Foreskin keratinocyte (primary cell): ENCODE measurements at places on chromosomes 2 and 18. TPM values are rescaled to one million over a fixed set of nuclear protein-coding genes. Genes with fewer than 3 reads are reported as not detected.
A peak's percentile ranks its signal among the peaks of the same experiment; 100 is the strongest.

- DNase-seq = no peak
These were observed 43.7 kb upstream of the SEMA4C start for GRCh38 chr2:96913398-96914202.

DNA sequence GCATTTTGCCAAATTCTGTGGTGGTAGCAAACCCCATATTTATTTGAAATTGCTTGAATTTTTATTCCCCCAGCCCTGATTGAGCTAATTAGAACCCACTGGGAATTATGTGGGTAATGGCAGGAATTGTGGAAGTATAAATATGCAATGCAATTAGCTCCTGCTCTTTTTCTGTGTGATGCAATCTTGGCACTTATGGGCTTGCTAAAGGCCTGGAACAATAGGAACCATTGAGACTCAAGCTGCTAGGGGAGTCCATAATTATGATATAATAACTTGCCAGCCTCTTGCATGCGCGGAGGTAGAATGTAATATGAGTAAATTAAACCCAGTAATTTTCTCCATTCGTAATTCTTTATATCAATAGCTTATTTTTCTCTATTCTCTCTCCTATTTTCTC lies 267.6 kb upstream of the THSD7B start:
- DNase-seq = no peak

GRCh38 chr2:28103611-28104010 lies 213.1 kb downstream of the BABAM2 start:
- no peak for DNase-seq

GRCh38 chr2:3233877-3234276 lies 143.7 kb downstream of the EIPR1 start:
- DNase-seq = no peak

GRCh38 chr2:46297546-46298271 lies 502 bp downstream of the EPAS1 start:
- peak; percentile 71 for DNase-seq

DNA sequence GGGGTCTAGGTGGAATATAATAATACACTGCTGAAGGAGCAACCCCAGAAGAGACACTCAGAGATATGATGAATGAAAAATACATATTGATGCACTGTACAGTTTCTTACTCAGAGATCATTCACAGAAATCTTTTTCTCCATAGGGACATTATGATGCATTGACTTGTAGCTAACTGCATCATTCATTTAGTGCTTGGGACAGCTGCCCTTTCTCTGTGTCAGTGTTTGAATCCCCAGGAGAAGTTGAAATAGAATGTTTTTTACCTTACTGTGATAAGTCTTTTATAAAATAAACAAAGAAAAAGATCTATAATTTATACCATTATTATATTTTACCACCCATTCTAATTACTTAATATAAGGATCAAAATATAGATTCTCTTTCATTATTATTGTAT lies 91.7 kb upstream of the DSEL start:
- no peak for DNase-seq

GRCh38 chr18:59512025-59512755 lies 153.1 kb upstream of the LMAN1 start:
- DNase-seq = no peak

GRCh38 chr2:236523249-236523648 lies 46.4 kb upstream of the ACKR3 start:
- no peak for DNase-seq

DNA sequence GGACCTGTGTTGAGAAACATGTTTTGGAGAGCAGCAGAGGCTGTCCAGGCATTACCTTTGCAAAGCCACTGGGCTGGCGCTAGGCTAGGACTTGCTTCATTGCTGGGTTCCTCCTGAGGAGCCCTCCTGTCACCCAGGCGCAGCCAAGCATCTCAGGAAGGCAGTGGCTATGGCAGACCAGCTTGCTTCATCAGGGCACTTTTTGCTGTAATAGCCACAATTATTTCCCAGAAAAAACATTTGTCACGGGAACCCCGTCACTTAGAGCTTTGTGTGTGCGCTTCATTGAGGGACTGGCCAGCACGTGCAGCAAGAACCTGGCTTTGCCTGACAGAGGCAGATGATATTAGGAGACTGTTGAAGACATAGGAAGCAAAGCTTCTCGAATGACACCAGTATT lies 36.4 kb downstream of the SLC20A1 start:
- no peak for DNase-seq

- peak; percentile 78 for DNase-seq
These were observed 5.7 kb downstream of the RAMP1 start for GRCh38 chr2:237864940-237865622.

DNA sequence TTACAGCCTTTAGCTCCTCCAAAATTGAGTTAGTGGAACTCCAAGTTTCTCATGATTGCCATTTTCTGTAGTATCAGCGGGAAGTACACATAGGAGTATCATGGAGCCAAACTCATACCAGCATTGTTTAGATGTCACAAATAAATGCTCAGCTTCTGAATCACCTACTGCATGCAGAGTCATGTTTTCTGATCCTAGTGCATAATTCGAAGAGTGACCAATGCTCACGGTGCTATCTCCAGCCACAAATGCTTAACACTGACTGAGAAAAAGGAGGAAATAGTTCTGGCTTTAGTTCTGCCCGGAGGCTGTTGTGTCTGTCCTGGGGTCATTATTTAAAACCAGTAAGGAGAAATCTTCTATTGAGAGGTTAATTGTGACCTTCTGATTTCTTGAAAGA lies 45.4 kb upstream of the LRATD1 start:
- DNase-seq = peak; percentile 79

DNA sequence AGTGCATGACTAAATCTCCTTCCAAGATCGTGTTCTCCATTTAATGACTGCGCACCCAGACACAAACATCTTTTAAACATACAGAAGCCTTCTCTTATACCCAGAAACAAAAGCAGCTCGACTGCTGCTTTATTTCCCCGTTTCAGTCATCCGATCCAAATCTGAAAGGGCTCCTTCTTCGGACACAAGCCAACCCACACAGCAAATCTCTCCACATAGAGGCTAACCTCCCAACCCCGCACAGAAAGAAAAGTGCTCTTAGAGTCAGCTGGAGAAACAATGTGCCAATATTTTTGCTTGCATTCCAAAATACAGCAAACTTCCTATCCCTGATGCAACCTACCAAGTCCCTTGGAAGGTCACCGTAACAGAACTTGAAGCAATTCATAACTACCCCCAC lies 29.1 kb downstream of the GAREM1 start:
- DNase-seq = no peak

The PLCD4 gene
- total RNA-seq = 4.0 and 4.1 TPM in 2 replicates

DNA sequence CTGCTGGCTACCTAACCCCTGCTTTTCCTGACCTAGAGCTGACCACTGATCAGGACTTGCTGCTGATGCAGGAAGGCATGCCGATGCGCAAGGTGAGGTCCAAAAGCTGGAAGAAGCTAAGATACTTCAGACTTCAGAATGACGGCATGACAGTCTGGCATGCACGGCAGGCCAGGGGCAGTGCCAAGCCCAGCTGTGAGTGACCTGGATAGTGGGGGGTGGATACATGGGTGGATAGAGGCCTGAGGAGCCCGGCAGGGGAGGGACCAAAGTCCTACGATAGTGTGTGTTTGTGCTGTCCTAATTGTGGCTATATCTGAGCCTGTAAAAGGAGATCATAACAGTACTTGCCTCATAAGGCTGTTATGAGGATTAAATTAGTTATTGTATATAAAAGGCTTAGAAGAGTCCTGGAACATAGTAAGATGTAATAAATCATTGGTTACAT lies 8.2 kb downstream of the PLCD4 start:
- DNase-seq = no peak

DNA sequence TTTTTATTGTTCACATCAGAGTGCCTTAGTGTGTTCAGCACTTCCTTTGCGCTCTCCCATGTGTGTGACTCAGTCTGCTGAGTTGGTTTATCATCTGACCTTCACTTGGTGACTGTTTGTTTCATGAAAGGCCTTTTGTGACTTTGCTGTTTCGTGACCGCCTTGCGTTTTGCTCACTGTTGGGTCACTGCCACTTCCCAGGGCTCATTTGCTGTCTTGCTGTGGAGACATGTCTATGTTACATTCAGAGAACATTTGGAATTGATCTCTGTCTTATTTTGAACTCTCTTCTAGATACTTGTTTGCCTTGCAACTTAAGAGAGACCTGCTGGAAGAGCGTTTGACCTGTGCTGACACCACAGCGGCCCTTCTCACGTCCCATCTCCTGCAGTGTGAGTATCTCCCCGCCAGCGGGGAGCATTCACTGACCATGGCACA lies 54.7 kb downstream of the FARP2 start:
- no peak for DNase-seq

DNA sequence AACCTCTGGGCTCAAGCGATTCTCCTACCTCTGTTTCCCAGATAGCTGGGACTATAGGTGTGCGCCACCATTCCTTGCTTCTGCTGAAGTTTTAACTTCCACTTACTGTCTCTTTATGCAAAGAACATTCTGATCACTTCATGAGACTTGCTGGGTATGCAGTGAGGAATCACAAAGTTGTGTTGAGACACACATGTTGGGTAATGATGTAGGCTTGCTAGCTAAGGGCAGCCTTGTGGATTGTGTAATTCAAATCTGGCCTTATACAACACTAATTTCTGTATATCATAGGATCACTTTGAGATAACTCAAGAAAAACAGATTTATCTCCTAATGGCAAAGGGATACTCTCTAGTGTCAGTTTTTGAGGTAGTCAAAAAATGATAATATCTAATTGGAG lies 24.2 kb downstream of the XRCC5 start:
- no peak for DNase-seq

The SERPINB7 gene
- 155 and 190 TPM in 2 replicates for total RNA-seq

- DNase-seq = peak; percentile 84
These were observed 79.4 kb upstream of the SRD5A2 start for GRCh38 chr2:31660165-31660564.
